ENCODE measurements at places on chromosomes 7 and 10. TPM values are rescaled to one million over a fixed set of nuclear protein-coding genes. Genes with fewer than 3 reads are reported as not detected.

Gene PIP
- total RNA-seq, result not detected

Gene NPSR1
- total RNA-seq, result not detected

Gene OR2A2
- total RNA-seq, result not detected

Gene HOGA1
- total RNA-seq, result 0.67 TPM

Gene GPR26
- total RNA-seq, result not detected

Gene BHLHA15
- total RNA-seq, result 1.2 TPM

Gene PTPN20
- 9.6 TPM for total RNA-seq

Gene C1GALT1
- total RNA-seq, result 59.1 TPM

Gene SLC16A12
- 25.4 TPM for total RNA-seq

Gene MACROH2A2
- 21.8 TPM for total RNA-seq

DNA sequence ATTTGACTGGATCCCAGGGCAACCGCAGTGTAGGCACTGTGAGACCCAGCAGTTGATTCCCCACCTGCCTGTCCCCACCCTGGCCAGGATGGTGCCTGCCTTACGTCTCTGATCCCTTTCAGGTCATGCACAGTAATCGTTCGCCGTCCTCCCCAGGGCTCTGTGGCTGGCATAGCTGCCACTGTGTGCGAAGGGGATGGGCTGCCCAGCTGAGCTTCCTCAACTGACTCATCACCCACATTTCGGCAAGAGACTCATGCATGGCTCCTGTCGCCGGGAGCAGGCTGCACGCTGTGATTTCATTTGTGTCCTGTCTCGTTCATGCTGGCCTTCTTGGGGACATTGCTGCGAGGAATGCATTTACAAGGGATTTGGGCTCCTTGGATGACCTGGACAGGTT, 252.4 kb downstream of the KLF6 start:
- H3K27ac ChIP-seq, result no peak overlapping the region
- H3K4me3 ChIP-seq, result no peak overlapping the region
- H3K36me3 ChIP-seq, result no peaks in the 10 kb centered on the region
- no peaks in the 10 kb centered on the region for H3K27me3 ChIP-seq
- no peak for DNase-seq

DNA sequence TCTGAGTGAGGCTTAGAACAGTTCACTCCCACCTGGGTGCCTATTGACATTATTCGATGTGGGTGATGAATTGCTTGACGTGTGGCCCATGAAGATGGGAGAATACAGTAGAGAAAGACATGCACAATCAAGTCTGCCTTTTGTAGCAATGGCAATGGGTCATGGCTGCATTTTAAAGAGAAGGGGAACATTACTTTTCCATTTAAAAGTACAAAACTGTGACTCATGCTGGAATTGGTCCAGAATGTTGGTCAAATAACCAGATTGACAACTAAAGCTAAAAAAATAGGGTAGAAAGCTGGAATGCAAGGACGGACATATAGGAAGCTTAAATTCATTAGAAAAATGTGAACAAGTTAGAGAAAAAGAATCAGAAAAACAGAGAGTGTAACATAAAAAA, 104.1 kb upstream of the SLC25A13 start:
- no peak for DNase-seq

- no peak overlapping the region for H3K4me3 ChIP-seq
- H3K27ac ChIP-seq, result no peak overlapping the region
- H3K27me3 ChIP-seq, result no peaks in the 10 kb centered on the region
- no peak for DNase-seq
Measured at GRCh38 chr10:55653531-55653930, 707.5 kb downstream of the ZWINT start.

DNA sequence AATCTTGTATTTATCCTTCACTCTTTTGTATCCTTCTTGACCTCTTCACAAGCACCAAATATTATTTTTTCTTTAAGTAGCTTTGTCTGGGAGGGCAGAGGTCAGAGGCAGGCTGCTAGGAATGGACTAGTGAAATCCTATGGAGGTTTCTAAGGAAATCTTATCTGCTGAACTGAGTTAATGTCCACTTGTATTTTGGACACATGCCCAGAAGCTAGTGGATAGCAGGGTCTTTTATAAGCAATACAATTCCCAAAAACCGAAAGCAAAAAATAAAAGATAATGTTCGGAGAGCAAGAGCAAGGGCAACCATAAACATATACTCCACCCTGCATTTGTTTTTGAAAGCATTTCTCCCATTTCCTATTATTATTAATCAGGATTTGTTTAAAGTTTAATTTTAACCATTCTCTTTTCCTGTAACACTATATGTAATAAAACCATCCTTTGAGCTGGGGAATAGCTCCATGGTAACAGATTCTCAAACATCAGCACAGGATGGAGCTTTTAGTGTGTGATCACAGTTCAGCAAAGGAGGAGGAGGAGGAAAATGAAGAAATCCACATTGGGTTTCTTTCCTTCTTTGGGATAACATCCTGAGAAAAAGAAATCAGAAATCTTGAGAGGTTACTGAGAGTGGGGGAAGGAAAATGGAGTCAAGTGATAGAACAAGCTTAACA, 328.2 kb upstream of the LRRN3 start:
- H3K4me3 ChIP-seq, result no peak overlapping the region
- H3K36me3 ChIP-seq, result no peaks in the 10 kb centered on the region
- no peaks in the 10 kb centered on the region for H3K27me3 ChIP-seq
- no peak for DNase-seq
- no peaks in the 10 kb centered on the region for H3K4me1 ChIP-seq

GRCh38 chr10:102421507-102421756, 796 bp downstream of the FBXL15 start:
- peak overlapping the region; percentile 32 for H3K27ac ChIP-seq
- H3K4me1 ChIP-seq, result peaks cover 29% of the 10 kb centered on the region
- H3K36me3 ChIP-seq, result no peaks in the 10 kb centered on the region
- DNase-seq, result no peak
- no peaks in the 10 kb centered on the region for H3K27me3 ChIP-seq

- H3K27ac ChIP-seq, result no peak overlapping the region
- DNase-seq, result no peak
- no peaks in the 10 kb centered on the region for H3K27me3 ChIP-seq
Measured at GRCh38 chr10:26863351-26864076, 2.8 kb upstream of the ABI1 start.

DNA sequence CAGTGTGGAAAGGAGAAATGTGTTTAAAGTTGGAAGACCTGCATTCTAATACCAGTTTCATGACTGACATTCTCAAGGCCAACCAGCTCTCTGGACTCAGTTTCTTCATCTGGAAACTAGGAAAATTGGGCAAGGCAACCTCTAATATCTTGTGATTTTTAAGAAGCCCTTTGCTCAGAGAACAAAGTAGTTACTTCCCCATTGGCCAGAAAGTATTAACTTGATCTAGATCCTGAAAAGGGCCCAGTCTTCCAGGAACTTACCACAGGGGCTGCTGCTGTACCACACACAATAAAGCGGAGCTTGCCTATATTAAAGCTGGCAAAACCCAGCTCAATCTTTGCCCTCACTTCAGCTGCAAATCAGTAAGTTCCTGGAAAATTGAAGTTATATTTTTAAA, 155.6 kb upstream of the ADO start:
- no peak overlapping the region for H3K4me3 ChIP-seq
- H3K36me3 ChIP-seq, result no peaks in the 10 kb centered on the region
- no peak for DNase-seq
- H3K4me1 ChIP-seq, result no peaks in the 10 kb centered on the region
- H3K27me3 ChIP-seq, result no peaks in the 10 kb centered on the region

DNA sequence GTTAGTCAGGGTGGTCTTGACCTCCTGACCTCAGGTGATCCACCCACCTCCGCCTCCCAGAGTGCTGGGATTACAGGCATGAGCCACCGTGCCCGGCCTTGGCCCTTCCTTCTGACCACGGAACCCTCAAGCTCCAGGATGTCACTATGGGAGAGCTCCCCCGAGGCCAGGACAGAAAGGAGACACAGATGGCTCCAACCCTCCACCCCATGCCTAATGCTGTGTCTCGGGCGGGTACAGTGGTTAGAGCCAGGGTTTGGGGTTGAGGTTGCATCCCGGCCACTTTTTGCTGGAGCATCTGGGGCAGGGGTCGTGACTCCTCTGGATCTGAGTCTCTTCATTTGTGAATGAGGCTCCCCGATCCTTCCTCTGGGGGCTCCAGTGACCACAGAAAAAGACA, 8.1 kb downstream of the MYL10 start:
- no peak overlapping the region for H3K27ac ChIP-seq
- no peak for DNase-seq
- H3K36me3 ChIP-seq, result no peaks in the 10 kb centered on the region
- no peak overlapping the region for H3K4me3 ChIP-seq
- no peaks in the 10 kb centered on the region for H3K4me1 ChIP-seq

DNA sequence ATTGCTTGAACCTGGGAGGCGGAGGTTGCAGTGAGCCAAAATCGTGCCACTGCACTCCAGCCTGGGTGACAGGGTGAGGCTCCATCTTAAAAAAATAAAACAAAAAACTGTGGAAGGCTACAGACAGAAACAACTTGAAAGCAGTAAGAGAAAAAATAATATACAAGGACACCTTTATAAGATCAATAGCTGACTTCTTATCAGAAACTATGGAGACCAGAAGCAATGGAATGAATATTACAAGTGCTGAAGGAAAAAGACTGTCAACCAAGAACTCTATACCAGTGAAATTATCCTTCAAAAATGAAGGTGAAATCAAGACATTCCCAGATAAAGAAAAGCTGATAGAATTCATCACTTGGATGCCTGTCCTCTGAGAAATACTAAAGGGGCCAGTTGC, 49.0 kb downstream of the RBAK start:
- DNase-seq, result no peak
- H3K27me3 ChIP-seq, result no peaks in the 10 kb centered on the region
- no peaks in the 10 kb centered on the region for H3K4me1 ChIP-seq
- H3K4me3 ChIP-seq, result no peak overlapping the region

GRCh38 chr7:103432712-103433111, 13.3 kb downstream of the SLC26A5 start:
- H3K36me3 ChIP-seq, result no peaks in the 10 kb centered on the region
- no peaks in the 10 kb centered on the region for H3K4me1 ChIP-seq
- H3K27me3 ChIP-seq, result no peaks in the 10 kb centered on the region
- DNase-seq, result no peak
- no peak overlapping the region for H3K4me3 ChIP-seq

GRCh38 chr7:143304938-143305337, 11.0 kb upstream of the CLCN1 start:
- no peaks in the 10 kb centered on the region for H3K4me1 ChIP-seq
- no peaks in the 10 kb centered on the region for H3K27me3 ChIP-seq
- H3K4me3 ChIP-seq, result no peak overlapping the region
- H3K36me3 ChIP-seq, result peaks cover 49% of the 10 kb centered on the region
- no peak for DNase-seq

- H3K36me3 ChIP-seq, result no peaks in the 10 kb centered on the region
- no peak for DNase-seq
- H3K4me3 ChIP-seq, result no peak overlapping the region
- H3K4me1 ChIP-seq, result no peaks in the 10 kb centered on the region
- no peaks in the 10 kb centered on the region for H3K27me3 ChIP-seq
Measured at GRCh38 chr7:111053035-111053434, 37.9 kb upstream of the LRRN3 start.

- DNase-seq, result no peak
- H3K4me3 ChIP-seq, result no peak overlapping the region
- no peaks in the 10 kb centered on the region for H3K27me3 ChIP-seq
- H3K36me3 ChIP-seq, result peaks cover 12% of the 10 kb centered on the region
Measured at GRCh38 chr7:134992626-134993179, 6.4 kb downstream of the AGBL3 start.

DNA sequence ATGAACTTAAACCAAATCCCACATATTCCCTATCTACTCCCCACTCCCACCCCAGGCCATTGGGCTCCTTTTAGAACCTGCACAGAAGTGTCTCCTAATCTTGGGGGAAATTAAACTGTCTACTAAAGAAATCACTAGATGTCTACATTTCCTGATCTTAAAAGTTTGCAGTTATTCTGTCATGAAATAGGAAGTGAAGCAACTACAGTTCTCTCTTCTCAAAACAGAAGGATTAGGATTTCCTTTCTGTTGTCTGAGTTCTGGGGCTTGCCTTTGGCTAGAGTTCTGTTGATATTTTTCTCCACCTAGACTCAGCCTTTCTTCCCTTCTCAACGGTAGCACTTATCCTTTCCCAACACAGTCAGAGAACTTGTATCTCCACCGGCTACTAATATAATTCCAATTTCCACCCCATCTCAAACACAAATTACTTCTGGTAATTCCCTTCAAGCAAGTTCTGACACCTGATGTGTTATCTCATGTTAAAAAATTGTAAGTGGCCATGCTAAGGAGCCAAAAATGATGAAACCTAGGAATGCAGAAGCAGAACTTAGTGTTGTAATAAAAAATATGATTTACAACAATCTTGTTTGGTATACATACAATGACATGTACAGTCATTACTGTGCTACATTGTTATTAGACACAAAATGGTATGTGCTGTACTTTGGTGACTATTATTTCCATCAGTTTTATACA, 12.1 kb downstream of the OR9A4 start:
- H3K36me3 ChIP-seq, result no peaks in the 10 kb centered on the region
- DNase-seq, result no peak
- no peaks in the 10 kb centered on the region for H3K27me3 ChIP-seq
- H3K4me1 ChIP-seq, result no peaks in the 10 kb centered on the region
- H3K4me3 ChIP-seq, result no peak overlapping the region

DNA sequence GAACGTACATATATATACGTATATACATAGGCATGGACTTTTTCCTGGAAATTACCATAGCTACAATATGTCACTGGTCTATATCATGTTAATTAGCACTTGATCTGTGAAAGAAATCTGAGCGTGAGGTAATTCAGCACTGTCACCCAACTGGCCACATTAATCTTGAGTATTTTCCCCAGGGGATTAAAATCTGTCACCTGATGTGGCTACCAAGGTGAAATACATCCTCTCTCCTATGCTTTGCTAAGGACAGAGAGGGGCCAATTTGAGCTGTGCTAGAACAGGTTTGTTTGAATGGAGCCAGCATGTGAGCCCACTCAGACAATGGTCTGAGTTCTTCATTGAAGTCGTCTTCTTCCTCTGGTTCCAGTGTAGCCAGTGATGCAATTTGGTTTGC, 33.3 kb downstream of the CYCS start:
- no peaks in the 10 kb centered on the region for H3K36me3 ChIP-seq
- DNase-seq, result no peak
- no peak overlapping the region for H3K4me3 ChIP-seq
- no peaks in the 10 kb centered on the region for H3K27me3 ChIP-seq

DNA sequence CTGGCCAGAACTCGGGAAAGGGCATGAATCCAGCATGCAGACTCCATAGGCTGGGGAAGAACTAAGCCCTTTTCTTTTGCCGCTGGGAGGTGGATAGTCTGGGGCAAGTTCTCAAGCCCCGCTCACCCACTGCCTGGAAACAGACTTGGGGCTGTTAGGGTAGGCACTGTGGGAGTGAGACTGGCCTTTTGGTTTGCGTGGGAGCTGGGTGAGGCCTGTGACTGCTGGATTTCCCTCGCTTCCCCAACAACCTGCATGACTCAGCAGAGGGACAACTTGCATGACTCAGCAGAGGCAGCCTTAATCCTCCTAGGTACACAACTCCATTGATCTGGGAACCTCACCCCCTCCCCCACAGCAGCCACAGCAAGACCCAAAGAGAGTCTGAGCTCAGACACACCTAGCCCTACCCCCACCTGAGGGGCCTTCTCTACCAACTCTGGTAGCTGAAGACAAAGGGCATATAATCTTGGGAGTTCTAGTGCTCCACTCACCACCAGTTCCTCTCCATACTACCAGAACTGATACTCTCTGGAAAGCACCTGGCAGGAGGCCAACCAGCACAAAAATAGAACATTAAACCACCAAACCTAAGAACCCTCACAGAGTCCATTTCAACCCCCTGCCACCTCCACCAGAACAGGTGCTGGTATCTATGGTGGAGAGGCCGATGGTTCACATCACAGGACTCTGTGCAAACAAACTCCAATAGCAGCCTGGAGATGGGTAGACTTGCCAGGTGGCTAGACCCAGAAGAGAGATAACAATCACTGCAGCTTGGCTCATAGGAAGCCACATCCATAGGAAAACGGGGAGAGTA, 81.4 kb upstream of the LAMB4 start:
- H3K4me3 ChIP-seq, result no peak overlapping the region
- no peak overlapping the region for H3K27ac ChIP-seq
- peak; percentile 36 for DNase-seq
- no peaks in the 10 kb centered on the region for H3K4me1 ChIP-seq

Measured in thyroid gland (tissue), 4 donors.